ENCODE measurements at places on chromosomes 12 and 14.

- no peak for DNase-seq
Measured at GRCh38 chr12:127570793-127571360, 696.1 kb upstream of the TMEM132C start.

DNA sequence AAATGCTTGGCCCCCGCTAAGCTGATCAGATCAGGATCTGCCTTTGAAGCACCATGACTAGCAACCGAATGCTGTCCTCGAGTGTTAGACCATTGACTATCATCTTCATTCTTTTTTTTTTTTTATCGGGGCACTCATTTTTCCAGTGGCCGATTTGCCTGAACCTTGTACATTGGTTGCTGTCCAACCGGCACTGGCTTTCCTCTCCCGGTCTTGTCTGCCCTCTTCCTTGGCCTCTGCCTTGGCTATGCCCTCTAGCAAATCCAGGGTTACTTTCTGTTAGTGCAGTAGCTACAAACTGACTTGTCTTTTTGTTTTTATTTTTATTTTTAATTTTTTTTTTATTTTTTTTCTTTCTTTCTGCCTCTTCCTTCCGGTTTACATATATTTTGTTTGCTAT, 102.3 kb downstream of the ALG10 start:
- no peak for DNase-seq

DNA sequence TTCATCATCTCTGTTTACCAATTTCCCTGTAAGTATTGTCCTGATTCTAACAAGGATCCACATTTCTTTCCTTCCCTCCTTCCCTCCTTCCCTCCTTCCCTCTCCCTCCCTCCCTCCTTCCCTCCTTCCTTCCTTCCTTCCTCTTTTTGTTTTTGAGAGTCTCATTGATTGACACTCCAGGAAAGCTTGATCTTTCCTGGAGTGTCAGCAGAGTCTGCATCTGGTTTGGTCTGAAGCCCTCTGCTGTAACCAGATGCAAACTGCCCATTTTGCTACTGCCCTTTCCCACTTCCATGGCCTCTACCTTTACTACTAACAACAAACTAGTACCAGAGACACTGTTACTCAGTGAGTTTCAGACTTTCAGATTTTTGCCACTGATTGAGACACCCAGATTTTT, 14.4 kb upstream of the OR6C65 start:
- no peak for DNase-seq

DNA sequence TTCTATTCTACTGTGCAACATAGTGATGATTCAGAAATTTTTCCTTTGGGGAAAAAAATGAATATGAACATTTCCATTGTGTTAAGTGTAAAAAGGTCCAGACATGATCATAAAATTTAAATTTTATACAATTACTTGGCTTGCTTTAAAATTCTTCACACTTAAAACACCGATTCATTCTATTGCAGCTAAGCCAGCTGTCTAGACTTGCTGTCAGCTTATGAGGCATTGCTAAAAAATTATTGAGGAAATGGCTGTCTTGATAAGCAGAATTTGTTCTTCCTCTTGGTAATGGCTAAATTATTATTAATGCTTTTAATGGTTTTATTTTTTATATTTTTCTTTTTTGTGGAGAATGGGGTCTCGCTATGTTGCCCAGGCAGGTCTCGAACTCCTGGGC, 1.8 kb downstream of the LYSET start:
- DNase-seq = no peak

DNA sequence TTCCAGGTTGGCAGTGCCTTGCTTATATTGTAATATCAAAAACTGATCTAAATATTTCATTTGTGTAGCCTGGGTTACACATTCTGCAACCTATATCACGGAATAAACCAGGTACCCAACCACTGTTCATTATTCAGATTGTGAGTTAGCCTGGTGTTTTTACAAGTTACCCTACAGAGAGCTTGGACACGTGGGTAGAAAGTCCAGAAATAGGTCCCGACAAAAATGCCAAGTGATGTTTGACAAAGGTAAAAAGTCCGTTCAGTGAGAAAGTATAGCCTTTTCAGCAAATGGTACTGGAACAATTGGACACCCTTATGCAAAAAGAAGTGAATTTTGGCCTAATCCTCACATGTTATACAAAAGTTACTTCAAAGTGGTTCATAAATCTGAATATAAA, 17.6 kb upstream of the EVL start:
- no peak for DNase-seq

Measured in NCI-H82 (cell line).